Pancreas (tissue), 10 donors: ENCODE measurements at places on chromosomes 16 and 17. TPM values are rescaled to one million over a fixed set of nuclear protein-coding genes. Genes with fewer than 3 reads are reported as not detected.

The CA4 gene
- 7.5 TPM for total RNA-seq

The EIF3CL gene
- total RNA-seq: 35.2 TPM

- DNase-seq: no peak
Observed at GRCh38 chr17:80605326-80606066, 60.9 kb downstream of the RPTOR start.

GRCh38 chr16:53980675-53981074, 276.7 kb downstream of the FTO start:
- no peak for DNase-seq

DNA sequence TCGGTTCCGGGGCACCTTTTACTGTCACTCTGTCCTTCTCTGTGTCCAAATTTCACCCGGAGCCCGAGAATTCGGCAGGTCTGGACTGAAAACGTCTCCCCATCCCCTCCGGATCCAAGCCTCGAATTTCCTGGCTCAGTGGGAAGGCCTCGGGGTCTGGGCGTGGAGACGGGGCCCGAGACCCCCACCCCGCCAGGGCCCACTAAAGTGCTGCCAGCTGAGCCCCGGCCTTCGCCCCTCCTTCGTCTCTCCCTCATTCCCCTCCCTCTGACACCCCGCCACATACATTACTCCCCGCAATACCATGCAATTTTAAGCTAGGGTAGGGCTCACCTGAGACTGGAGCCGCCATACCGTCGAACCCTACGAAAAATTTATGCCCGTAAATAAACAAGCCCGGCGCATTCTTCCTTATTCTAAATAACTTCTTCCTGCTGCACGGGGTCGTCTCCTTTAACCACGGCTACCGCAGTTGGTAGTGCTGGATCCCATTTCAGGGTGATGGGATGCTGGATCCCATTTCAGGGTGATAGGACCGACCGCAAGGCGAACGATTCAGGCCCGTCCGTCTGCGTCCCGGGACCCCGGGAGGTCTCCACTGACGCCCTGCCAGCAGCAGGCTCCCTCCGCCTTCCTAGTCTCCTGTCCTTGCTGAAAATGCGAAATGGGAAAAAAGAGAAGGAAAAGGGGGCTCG, 4.4 kb upstream of the OR1F1 start:
- DNase-seq: no peak

DNA sequence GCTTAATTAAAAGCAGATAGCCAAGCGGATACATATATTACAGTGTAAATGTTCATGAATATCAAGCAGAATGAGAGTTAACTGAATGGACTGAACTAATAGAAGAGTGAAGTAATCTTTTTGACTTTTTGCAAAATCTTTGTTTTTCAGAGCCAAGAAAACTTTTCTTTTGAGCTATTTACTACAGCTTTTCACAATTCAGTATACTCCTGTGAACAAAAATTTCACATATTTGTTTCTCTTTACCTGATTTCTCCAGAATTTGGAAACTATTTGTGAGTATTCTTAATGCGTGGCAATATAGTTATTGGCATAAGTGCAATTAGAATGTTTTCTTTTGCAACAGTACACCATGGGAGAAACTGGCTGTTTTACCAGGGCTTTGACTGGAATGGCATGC, 9.1 kb upstream of the DUXB start:
- no peak for DNase-seq

- no peak for DNase-seq
Observed at GRCh38 chr16:84454611-84455010, 49.8 kb downstream of the MEAK7 start.

DNA sequence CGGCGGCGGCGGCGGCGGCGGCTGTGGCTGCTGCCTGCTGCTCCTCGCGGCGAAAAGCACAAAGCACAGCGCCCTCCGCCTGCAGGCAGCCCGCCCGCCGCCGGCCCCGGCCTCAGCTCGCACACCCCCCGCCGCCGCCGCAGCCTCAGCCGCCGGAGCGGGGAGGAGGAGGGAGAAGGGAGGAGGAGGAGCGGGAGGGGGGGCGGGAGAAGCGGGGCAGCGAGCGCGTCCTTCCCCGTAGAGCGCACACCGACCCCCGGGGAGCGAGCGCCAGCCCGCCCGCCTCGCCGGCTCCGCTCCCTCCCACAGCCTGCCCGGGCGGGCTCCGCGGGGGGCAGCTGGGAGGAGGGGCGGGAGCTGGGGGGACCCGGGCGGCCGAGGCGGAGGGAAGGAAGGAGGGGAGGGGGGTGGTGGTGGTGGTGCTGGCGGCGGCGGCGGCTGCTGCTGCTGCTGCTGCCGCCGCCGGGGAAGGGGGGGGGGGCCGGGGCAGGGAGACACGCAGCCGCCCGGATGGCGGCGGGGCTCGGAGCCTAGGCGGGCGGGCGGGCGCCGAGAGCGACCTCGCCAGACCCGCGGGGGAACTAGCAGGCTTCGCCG, at the start of gene UBTF:
Gene UBTF (minus strand): TSS at position 60 of the 597 bp plus-strand sequence. CDS start 1,446 bp downstream, outside the sequence.
- DNase-seq: peak; percentile 83

DNA sequence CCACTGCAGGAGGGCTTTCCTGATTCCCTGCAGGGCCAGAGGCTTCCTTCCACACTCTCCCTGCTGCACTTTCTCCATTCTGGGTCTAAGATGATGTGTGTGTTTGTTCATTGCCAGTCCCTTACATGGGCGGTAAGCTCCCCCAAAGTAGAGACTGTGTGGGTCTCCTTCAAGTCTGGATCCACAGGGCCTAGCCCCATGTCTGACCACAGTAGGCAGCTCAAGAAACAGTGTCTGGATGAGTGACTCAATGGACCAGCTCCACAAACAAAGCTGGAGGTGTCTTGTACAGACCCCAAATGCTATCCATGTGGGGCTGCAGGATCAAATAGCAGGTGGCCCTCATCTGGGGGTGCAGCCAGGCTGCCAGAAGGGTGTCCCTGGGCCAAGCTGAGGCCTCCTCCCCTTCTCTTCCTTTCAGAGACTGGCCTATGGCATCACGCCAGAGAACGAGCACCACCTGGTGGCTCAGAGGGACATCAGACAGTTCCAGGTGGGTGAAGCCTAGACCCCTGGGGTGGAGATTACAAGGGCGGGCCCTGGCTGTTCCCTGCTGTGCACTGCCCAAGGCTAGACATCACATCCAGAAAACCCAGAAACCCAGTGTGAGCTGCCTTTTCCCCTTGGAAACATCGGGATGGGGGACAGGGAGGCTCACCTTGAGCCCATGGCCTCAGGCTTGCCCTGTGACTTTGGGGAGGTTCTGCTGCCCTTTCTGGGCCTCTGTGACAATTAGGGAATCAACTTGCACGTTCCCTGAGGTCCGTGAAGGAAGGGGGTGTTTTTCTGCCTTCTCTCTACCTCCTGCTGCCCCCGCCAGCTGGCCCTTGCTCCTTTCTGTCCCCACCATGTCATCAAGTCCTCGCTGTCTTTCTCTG, 45.9 kb downstream of the SLC6A2 start:
- peak; percentile 86 for DNase-seq

GRCh38 chr16:12417030-12417814, 386.5 kb downstream of the CPPED1 start:
- no peak for DNase-seq
